Kidney capillary endothelial cell (primary cell): ENCODE measurements at places on chromosomes 1 and 21.

DNA sequence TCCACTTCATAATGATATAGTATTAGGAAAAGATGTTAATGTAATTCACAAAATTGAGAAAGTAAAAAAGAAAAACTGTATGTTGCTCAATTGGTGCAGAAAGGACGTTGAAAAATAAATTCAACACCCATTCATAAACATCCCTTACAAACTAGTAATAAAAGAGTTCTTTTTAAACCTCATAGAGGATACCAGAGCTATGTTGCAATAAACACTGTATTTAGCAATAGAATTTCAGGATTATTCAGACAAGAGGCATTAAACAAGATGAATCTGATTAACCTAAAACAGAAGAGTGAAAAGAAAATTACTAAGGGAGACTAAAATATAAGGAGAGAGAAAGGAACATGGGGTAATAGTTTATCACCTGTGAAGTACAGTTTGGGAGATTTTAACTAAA is 154.8 kb downstream of the NTPCR start:
- DNase-seq, result no peak

DNA sequence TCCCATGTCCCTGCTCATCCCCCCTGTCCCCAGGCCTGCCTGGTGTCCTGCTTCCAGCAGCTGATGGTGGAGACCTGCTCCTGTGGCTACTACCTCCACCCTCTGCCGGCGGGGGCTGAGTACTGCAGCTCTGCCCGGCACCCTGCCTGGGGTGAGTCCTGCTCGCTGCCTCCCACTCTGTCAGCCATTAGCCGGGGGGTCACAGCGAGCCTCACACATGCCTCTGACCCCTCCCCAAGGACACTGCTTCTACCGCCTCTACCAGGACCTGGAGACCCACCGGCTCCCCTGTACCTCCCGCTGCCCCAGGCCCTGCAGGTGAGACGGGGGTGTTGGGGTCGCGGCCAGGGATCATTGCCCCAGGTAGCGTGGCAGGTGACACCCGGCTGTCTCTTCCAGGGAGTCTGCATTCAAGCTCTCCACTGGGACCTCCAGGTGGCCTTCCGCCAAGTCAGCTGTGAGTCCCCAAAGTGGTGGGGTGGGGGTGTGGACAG is 10.0 kb downstream of the SCNN1D start:
- no peak for DNase-seq

GRCh38 chr1:58104960-58105359 is 441.6 kb downstream of the OMA1 start:
- no peak for DNase-seq

DNA sequence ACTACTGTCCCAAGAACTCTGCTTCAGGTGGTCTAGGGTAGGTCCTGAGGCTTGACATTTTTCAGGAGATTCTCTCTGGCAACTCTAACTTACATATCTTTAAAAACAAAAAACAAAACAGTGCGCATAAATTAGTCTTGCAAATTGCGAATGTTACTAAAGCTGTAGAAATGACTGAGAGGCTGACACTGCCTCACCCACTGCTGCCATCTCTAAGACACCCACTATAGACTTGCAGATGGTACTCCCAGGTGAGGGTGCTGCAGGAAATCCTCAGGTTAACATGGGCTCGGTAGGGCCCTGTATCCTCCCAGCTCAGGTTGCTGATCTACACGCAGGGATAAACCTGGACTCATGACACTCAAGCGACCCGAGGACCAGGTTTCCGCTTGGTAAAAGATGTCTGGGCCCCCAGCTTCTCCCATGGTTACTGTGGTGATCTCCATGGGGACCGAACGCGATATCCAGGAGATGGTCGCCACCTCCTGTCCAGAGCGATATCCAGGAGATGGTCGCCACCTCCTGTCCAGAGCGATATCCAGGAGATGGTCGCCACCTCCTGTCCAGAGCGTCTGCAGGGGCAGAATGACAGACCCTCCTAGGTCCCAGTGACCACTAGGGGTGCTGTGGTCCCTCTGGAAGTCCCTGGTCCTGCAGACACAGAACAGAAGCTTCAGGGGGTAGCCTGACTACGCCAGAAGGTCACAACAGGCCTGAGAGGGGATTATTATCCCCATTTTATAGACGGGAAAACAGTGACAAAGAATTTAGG is 16.2 kb upstream of the LY9 start:
- no peak for DNase-seq

DNA sequence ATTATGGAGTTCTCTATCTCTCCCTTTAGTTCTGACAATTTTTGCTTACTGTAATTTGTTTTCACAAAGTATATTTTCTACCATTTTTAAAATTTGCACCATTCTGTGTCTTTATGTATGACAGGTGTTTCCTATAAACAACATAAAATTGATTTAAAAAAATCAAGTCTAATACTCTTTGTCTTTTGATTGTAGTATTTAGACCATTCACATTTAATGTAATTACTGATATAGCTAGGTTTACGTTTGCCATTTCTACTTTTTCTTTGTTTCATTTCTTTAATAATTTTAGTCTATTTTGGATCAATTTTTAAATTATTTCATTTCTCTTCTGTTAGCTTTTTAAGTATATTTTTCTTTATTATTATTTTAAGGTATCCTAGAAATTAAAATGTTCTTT is 44.4 kb upstream of the LCE5A start:
- DNase-seq, result no peak

GRCh38 chr1:165288350-165289120 is 68.0 kb downstream of the LMX1A start:
- no peak for DNase-seq

DNA sequence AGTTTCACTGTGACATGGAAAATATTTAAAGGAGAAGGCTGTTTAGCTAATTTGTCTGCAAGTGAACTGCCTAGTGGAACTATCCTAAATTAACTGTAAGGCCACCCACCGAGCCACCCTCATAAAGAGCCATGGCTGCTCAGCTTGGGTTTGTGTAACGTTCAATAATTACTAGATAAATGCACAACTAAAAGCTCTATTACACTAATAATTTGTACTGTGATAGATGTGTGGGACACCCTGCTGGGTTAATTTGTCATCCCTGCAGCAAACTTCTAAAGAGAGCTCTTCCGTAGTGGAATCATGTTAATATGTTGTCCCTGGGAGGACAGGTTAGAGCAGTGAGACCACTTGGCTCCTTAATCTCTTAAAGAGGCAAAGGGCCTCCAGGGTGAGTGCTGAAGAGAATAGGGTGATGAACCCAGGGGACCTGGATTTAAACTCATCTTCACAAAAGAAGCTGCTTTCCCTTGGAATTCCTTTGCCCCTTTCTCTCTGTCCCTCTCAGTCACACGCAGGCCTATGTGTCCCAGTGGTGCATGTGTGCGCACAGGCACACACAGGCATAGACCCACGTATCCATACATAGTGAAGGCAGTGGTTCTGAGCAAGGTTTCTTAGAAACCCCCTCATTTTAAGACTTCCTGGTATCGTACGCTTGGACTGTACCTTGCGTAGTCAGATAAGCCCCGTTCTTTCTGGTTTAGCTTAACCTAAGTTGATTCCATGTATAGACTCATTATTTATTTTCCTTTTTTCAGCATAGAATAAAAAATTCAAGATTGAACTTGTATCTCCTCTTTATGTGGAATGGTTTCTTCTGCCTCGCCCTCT is 310.3 kb downstream of the NFIA start:
- DNase-seq, result no peak

GRCh38 chr21:33162436-33162951 is 67.2 kb upstream of the IFNAR2 start:
- no peak for DNase-seq

DNA sequence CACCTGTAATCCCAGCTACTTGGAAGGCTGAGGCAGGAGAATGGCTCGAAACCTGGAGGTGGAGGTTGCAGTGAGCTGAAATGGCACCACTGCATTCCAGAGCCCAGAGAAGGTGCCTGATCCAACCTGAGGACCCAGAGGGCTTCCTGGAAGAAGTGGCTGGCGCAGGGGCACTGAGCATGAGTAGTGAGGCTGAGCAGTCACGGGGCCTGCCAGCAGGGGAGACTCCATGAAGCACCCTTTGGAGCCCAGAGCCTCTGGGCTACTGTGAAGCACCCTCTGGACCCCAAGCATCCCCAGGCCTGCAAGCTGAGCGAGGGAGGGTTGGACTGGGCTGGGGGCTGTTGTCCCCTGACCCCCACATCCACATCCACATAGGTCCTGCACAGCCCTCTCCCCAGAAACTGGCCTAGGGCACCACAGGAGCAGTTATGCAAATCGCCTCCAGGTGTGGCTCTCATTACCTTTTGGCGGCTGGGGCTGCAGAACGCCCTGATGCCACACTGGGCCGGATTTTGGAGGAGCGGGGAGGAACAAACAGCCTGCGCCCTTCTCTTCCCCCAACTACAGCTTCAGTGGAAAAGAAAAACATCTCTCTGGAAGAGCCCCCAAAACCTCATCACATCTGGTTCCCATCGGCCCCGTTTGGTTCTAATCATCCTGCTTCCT is 78.2 kb upstream of the TARDBP start:
- DNase-seq, result no peak

DNA sequence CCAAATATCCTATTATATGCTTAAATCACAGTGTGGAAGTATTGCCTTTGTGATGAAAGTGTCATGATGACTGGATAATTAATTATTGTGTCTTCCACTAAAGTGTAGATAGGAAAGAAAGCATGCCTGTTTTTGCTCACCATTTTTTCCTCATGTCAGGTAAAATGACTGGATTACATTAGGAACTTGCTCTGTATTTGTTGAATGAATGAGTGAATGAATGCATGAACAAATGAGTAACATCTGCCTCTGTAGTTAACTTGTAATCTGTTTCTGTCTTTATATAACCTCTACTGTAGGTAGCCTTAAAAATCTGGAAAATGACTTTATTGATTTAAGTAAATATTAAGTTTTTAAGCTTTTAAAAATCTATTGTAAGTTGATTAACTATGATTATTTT is 2.9 kb upstream of the PTPRC start:
- no peak for DNase-seq

- no peak for DNase-seq
These were observed 101.8 kb downstream of the TGFBR3 start for GRCh38 chr1:91784191-91784590.

DNA sequence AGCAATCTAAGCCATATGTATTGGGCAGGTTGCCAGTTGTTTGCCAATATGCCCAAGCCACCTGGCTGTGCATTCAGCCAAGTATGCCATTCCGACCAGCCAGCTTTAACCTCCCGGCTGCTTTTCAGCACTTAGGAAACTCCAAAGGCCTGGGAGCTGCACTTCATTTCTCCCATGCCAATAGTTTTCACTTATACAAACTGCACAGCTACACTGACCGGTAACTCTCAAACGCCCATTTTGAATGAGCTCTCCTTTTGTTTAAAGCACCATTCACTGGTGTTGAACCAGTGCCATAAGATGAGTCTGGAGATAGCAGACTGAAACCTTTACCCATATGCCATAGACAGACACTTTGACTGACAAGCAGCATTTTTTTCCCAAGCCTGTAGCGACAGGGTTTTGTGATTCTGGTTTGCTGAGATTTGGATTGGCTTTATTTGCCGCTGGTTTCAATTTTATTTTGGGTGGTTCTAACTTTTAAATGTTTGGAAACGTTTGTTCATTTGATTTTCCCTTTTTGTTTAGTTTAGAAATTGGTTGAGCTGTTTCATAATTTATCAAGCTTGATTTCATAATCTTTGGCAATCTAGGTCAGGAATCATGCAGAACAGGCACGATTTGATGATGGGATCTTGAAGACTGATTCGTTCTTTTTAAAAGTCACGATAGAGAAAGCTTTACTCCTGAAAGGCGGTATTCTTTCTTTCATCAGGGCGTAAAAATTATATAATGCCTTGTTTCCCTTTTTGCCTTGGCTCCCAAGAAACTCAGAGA is 144.6 kb downstream of the NFIA start:
- DNase-seq, result no peak

- peak; percentile 78 for DNase-seq
These were observed 116.0 kb downstream of the TTLL7 start for GRCh38 chr1:83882906-83883305.

- no peak for DNase-seq
These were observed 4.4 kb upstream of the FLVCR1 start for GRCh38 chr1:212853658-212854057.

GRCh38 chr21:15355066-15355465 is 290.3 kb upstream of the NRIP1 start:
- DNase-seq, result no peak

DNA sequence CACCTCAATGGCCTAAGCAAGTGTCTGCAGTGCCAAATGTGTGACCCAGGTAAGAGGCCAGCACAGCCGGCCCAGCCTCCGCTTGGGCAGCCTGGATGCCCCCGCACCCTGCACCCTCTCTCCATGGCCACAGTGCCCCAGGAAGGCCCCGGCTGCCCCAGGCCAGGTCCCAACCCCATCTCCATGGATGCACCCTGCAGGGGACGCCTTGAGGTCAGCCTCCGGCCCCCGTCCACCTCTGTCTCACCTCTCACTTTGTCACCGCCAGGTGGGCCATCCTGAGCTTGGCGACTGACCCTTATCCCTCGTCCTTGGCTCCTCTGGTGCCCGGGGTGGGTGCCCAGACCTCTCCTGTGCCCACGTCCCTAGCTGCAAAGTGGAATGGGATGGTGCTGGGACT is 2.2 kb downstream of the TNFRSF14 start:
- DNase-seq, result no peak

DNA sequence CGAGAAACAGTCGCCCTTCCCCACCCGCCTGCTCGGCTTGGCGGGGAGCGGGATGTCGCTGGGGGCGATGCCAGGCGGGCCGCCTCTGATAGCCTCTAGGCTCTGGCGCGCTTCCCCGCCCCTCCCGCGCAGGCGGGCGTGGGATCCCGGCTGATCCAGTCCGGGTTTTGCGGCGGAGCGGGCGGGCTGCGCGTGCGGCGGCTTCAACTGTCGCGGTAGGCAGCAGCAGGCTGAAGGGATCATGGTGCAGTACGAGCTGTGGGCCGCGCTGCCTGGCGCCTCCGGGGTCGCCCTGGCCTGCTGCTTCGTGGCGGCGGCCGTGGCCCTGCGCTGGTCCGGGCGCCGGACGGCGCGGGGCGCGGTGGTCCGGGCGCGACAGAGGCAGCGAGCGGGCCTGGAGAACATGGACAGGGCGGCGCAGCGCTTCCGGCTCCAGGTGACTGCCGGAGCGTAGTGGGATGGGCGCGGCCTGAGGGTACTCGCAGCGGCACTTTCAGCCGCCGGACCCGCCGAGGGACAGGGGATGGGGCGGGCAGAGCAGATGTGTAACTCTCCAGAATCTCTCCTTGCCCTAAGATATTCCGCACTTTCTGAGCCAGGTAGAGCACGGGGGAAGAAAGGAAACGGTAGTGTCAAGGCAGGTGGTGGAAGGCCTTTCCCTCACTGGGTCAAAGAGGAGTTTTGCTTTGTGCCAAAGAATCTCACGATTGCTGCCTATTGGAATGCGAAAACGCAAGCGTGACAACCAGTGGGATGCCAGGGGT is at the start of gene FAAH:
FAAH (plus strand) TSS at position 210 of the 764 bp plus-strand sequence; CDS start at position 242, 32 bp downstream.
- no peak for DNase-seq

- DNase-seq, result no peak
These were observed 50.2 kb downstream of the LPAR3 start for GRCh38 chr1:84842748-84843231.
